ELR (cell line): ENCODE measurements at places on chromosomes 6 and 20.
A peak's percentile ranks its signal among the peaks of the same experiment; 100 is the strongest.

GRCh38 chr6:71419217-71420094 is 130.8 kb downstream of the OGFRL1 start:
- DNase-seq: peak; percentile 43

- DNase-seq: no peak
Measured at GRCh38 chr6:174036-174435, 118.3 kb upstream of the DUSP22 start.

GRCh38 chr6:138805016-138805765 is 9.3 kb downstream of the ECT2L start:
- DNase-seq: peak; percentile 20

DNA sequence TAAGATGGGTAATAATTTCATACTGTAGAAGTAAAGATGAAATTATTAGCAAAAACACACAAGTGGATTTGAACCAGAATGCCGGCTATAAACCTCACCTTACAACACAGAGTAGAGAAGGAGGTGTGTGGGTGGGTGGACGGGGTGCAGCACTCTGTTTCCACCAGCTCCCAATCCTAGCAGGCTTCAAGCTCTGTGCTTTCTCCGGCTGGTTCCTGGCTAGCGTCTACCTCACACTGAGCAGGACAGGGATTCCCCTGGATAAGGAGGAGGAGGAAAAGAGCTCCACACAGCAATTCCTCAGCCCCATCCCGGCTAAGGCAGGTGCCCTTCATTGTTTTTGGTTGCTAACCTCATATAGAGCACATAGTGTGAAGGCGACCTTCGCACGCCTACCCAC is 453.3 kb downstream of the C6orf118 start:
- no peak for DNase-seq

- DNase-seq: no peak
Measured at GRCh38 chr20:47863315-47863965, 78.2 kb upstream of the SULF2 start.

DNA sequence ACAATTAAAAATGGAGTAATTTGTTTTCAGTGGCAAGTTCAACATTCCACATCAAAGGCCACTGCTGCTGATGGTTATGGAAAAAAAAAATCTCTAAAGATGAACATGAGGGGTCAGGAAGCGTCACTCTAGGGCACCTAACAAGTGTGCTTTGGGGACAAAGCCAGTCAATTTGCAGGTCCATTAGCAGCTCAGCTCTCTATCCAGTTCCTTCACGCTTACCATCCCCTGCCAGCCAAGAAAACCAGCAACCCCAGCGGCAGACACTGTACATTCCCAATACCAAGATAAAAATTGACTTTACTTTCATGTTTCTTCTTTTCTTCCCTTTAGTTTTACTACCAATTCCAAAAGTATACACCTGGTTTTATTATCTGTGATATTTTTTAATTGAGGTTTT is 10.1 kb downstream of the RFX6 start:
- DNase-seq: no peak

DNA sequence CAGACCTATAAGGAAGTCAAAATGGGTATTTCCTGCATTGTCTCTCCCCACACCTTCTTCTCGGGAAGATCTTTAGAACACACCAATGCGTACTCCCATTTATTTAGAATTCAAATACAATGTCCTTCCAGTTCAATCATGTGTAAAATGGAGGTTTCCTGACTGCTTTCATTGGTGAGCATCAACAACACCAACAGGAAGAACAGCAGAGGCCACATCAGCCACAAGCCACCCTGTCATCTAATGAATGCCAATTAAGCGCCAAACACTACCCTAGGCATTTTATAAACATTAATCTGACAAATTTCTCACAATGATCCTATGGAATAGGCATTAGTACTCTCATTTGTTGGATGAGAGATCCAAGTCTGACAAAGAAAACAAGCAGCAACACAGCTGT is 68.4 kb upstream of the SMLR1 start:
- no peak for DNase-seq

- DNase-seq: peak; percentile 51
Measured at GRCh38 chr6:29629571-29629970, 3.4 kb downstream of the GABBR1 start.

DNA sequence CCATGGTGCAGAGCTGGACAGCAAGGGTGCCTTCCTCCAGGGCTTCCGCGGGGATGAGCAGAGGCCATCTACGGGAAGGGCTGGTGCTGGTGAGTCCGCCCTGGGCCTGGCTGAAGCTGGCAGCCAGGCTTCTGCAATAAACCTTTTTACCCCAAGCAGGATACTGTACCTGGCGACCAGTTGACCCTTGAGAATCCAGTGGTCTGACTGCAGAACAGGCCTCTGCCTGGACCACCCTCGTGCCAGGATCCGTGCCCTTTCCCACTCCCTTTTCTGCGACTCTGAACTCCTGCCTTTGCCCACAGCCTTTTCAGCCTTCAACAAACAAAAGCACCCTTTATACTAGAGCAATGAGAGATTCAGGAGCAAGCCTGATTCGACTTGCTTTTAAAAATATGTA is 18.9 kb downstream of the CDH26 start:
- DNase-seq: no peak

GRCh38 chr6:144068794-144069193 is 26.6 kb downstream of the SF3B5 start:
- DNase-seq: no peak

DNA sequence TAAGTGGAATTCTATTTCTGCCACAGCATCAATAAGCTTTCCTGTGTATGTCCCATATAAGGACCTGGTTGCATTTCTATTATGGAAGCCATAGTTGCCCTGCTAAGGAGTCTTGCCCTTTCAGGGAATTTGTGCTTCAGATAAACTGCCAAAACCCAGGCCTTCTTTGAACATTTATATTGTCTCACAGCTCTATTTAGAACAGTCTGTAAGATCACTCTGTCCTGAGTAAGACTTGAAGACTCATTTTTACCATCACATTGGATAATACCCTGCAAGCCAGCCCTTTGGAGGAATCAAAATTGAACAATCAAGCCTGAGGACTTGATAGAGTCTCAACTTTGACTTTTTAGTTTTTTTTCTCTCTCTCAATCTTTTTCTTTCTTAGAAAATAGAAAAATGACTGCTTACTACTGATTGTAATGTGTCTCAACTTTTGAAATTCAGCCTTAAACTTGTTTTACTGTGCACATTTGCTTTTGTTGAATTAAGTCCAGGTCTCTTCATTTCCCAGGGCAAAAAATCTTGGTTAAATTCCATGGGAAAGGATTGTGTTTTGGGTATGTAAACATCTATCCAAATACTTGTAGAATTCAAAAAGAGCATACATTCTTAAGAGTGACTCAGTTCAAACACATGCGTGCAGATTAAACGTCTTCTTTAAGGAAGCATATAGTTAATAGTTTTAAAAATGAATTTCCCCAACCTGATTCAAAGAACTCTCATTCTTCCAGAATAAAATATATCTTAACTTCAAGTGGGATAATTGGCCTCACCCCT is 91.2 kb downstream of the PLCB1 start:
- DNase-seq: peak; percentile 69

DNA sequence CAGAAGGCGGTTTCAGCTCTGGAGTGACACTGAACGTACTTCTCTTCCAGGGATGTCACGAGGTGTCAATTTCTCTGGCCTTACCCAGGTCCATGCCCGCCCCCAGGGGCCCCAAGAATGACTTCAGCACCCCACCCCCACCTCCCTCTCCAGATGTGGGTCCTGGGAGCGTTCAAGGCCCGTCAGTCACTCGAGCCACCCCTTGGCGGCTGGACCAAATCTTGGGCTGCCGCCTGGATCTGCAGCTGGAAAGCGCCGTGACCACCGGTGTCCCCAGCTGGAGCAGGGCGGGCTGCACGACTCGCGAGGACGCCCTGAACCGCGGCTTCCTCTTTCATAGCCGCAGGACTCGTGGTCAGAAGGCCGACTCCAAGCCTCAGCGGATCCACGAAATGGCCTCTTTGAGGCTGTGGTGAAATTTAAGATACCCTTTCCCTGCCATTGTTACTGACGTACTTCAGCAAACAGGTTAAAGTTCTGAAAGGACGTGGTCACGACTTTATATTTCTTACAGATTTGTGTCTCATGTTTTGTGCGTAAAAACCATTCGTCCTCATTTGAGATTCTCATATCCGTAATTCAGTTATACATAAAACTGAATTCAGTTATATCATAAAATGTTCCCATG is 29.3 kb downstream of the TRIM38 start:
- peak; percentile 77 for DNase-seq

- no peak for DNase-seq
Measured at GRCh38 chr20:58549231-58550209, 34.3 kb upstream of the APCDD1L start.

DNA sequence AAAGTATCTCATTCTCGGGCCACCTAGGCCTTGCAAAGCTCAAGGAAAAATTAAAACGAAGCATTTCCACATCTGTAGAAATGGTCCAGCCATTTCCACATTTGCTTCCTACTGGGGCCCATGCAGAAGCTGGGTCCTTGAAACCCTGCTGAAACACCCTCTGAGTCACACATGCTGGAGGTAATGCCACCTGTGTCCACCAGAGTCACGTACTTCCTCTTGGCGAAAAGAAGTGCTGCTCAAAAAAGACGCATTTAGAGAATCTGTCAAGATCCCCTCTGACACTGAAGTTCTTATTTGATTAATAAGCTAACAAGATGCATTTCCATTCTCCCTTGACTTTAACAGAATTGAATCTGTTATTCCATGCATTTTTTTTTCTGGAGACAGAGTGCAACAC is 423.2 kb downstream of the PREX1 start:
- DNase-seq: peak; percentile 3

GRCh38 chr6:4655196-4656025 is 120.8 kb upstream of the CDYL start:
- DNase-seq: no peak

DNA sequence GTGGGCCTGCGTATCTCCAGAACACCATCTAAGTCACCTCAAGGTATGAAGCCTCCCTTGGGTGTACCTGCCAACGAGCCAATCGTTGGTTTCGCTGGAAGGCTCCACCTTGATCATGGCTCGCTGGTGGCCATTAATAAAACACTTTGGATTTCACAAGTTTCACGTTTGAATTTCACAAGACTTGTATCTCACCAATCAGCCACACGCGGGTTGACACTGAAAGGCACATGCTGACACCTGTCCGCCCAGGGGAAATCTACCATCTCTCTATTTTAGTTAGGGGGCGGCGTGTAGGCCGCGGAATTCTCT is 586 bp upstream of the HMGA1 start:
- DNase-seq: peak; percentile 58

GRCh38 chr6:91155129-91155785 is 568.4 kb upstream of the MAP3K7 start:
- DNase-seq: no peak

DNA sequence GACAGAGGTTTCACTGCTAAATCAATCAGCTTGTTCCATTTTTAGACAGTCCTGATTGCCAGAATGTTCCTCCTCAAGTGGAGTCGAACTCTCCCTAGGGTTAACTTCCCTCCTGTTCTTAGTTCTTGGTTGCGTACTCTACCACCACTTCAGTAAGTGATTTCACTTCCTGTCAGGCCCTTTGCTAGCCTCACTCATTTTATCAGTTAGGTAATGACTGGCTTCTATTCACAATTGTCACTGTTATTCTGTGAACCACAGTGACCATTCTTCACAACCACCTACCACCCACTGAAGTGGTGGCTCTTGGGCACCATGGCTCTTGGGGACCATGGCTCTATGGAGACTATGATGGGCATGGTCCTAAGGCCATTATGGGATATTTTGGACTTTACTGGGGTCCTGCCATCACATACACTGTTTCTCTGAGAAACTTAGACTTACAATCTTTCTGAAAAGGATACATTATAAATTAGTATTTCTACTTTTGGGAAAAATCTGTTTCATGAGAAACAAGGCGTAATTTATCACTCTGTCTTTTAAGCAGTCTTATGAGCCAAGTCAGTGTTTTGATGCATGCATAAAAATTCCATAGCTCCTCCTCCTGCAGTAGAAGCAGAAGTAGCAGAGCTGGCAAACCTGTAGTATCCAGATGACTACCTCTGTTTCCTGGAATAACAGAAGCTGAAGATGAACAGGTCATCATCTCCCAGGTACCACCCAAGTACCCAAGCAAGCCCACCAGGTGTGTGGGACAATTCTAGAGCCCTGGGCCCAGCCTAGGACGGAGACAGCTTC is 66.3 kb downstream of the ATXN1 start:
- DNase-seq: no peak

DNA sequence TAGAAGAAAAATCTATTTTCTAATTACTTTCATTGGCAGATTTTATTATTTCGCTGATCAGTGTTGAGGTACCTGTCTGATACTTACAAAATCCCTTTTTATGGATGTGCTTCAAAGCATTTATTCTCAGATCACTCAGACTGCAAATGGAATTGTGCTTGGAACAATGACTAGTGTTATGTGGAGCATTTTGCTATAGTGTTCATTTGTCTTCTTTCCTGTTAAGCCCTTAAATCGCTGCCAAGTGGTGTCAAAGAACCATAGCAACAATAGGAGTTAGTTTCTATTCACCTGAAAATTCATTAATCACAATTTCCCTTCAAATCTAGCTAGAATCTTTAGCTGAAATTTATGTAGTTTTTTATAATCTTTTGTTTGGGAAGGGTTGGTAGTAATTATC is 29.8 kb downstream of the SMPDL3A start:
- no peak for DNase-seq

GRCh38 chr6:130407032-130407431 is 41.2 kb downstream of the TMEM200A start:
- DNase-seq: no peak

- no peak for DNase-seq
Measured at GRCh38 chr6:37745748-37746147, 48.1 kb upstream of the MDGA1 start.

- DNase-seq: no peak
Measured at GRCh38 chr6:63714091-63714490, 78.5 kb downstream of the PHF3 start.

GRCh38 chr6:35752330-35752729 is 15.5 kb downstream of the ARMC12 start:
- no peak for DNase-seq

DNA sequence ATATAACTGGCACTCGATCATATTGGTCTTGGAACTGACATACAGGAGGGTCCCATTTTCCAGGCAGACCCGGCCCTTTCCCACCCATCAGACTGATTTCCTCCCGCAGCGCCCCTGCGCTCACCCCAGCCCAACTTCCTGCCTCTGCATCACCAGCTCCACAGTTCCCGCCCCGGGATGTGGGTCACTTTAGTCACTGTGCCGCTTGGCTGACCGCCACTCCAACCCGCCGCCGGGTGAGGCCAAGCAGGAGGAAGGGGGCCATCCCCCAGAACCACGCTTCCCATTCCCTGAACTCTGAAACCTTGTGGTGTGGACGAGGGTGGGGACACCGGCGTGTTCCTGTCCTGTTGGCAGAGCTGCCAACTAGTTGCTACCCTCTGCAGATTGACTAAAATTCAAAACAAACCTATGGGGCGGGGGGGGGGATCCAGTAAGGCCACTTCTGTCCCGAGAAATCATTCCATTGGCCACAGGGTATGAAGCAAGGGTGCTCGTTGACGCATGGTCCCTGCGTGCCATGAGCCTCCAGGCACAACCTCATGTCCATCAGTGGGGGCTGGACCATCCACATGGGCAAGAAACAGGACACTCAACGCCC is 12.3 kb downstream of the TGM2 start:
- DNase-seq: peak; percentile 90

GRCh38 chr6:50707652-50708300 is 5.5 kb upstream of the TFAP2D start:
- no peak for DNase-seq

GRCh38 chr20:58749098-58749769 is 56.6 kb downstream of the NPEPL1 start:
- DNase-seq: no peak
